ENCODE measurements at places on chromosomes 2 and 18.

DNA sequence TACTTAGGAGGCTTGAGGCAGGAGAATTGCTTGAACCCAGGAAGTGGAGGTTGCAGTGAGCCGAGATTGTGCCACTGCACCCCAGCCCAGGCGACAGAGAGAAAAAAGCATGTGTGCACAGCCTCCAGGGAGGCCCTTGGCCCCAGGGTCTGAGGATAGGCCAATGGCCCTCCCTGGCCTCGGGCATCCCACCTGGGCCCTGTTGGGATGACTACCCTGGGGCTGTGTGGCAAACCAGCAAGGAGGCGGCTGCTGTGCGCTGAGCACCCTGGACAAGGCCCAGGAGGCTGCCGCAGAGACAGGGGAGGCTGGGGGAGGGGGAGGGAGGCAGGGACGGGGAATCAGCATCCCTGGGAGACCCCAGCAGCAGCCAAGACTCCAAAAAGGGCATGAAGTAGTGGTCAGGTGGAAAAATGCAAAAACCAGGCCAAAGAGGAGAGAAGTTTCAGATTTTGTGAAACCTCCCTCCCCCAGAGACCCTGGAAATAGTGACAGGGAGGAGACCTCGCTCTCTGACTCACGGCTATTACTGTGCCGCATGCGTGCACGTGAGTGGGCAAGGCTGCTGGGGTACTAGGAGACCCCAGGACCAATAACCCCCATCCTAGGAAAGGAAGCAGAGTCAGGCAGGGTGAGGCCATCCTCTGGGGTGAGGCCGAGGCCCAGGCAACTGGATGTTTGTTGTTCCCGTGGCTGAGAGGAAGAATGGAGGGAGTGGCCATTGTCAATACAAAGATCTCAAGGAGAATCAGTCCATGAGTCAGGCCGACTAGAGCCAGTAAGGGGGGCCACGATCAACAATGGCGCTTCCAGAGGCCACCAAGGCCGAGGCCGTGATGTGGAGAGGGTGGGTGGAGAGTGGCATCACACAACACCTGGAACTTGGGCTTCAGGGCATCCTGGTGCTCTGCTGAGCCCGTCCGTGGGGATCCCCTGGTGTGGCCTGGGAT is 16.0 kb upstream of the B3GNT7 start:
- DNase-seq: no peak

GRCh38 chr18:79525556-79526467 is 130.1 kb downstream of the NFATC1 start:
- DNase-seq: no peak

DNA sequence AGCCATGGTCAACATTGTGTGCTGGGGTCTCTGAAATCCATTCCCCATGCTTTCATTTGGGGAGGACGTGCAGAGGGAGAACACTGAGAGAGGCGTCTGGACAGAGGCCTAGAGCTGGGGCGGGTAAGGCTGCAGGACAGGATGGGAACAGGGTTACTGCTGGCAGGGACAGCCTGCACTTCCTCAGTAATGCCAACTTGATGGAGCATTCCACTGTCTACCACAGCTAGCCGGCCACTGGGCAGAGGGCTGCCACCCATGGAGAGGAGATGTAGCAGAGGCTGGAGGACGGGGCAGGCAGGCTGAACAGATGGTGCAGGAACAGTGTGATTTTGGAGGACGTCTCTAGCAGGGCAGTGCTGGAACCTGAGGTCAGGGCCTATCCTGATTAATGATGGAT is 29.3 kb downstream of the MRPL33 start:
- DNase-seq: no peak

DNA sequence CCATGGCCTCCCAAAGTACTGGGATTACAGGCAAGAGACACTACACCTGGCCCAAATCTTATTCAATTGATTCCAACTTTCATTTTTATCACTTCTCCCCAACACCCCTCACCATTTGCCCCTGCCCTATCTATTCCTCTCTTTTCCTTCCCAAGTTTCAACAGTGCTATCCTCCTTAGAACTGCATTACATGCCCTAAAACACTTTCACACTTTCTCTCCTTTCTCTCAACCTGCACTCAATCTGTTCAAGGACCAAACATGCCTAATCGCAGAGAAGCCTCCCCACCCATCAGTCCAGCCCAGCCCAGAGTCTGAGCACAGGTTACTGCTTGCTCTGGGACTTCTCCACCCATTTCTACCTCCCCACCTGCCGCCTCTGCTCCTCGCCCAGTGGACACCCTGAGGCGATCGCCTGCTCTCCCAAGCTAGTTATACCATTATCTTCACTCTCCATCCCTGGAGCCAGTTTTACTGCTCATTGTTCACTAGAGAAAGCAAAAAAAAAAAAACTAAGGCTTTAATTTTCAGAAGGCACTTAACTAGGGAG is 23.7 kb upstream of the DSG1 start:
- no peak for DNase-seq
